ENCODE measurements at places on chromosomes 1 and 21.

DNA sequence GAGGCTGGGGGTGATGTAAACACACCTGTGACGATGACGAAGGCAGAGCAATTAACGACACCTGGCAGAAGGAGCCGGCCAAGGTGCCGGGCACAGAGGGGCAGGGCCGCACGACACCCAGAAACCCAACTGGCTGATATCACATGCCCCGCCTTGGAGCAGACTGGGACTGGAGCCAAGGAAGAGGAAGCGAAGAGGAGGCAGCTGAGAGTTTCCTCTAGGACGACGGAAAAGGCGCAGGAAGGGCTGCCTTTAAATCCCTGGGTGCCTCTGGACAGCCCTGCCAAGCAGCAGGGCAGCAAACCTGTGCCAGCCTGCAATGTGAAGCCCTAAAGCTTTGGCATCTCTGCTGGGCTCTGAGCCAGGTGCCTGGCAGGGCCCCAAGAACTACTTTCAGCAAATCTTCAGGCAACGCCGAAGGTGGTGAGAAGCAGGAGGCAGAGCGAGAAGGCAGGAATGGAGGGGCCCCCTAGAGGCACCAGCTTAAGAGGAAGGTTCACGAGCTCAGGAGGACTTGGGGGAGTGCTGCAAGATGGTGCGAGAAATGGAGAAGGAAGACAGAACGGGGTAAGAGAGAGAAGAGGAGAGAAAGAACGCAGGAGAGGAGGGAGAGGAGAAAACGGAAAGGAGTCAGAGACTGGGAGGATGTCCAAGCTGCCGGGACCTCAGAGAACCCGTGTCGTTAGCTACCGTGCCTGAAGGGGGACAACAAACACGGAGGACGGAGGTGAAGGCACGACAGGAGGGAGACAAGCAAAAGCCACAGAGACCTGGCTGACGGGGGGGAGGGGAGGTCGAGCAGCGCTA is 25.3 kb upstream of the PEF1 start:
- peak; percentile 87 for DNase-seq

GRCh38 chr1:207035877-207036551 is 3.5 kb upstream of the C1orf116 start:
- no peak for DNase-seq

GRCh38 chr1:159943908-159944622 is 1.3 kb downstream of the IGSF9 start:
- no peak for DNase-seq

- DNase-seq = no peak
These were observed 576.1 kb upstream of the RGS18 start for GRCh38 chr1:191582169-191582568.

GRCh38 chr1:81550753-81551152 is 250.0 kb upstream of the ADGRL2 start:
- DNase-seq = no peak

GRCh38 chr1:150613061-150613920 is 16.1 kb downstream of the ENSA start:
- no peak for DNase-seq

DNA sequence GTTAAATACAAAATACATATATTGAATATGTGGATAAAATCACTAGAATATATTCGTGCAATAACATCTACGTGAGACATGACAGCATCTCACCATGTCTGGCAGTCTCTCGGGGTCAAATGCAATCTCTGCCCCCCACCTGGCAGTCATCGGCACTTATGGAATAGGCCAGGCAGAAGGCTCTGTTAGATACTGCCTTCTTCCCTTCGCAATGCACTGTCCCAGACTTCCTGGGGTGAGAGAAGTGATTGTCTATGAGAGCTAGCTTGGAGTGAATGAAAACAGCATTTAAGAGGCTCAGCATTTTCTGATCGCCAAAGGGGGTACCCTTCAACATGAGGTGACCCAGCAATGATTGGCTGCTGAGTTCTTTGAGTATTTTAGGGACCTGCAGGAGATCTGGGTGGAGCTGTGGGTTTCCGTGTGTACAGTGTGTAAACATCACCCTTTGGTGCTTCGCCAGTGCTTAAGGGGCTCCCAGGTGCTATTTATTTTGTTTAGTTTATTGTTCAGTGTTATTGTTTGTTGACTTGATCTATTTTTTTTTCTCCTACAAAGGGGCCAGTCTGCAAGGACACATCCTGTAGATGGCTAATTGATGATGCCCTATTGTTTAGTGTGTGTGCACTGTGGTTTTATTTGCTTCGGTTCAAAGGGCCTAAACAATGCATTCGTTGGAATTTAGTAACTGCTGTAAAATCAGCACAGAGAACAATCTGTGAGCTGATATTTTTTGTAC is 10.2 kb downstream of the ERG start:
- DNase-seq = no peak

- no peak for DNase-seq
These were observed 33.0 kb downstream of the SETD4 start for GRCh38 chr21:36027347-36027746.

- DNase-seq = no peak
These were observed 51.9 kb downstream of the SPSB1 start for GRCh38 chr1:9344426-9345200.

GRCh38 chr1:156356875-156357534 is 12.0 kb upstream of the RHBG start:
- DNase-seq = peak; percentile 50

GRCh38 chr1:15465674-15466073 is 9.1 kb downstream of the CELA2A start:
- no peak for DNase-seq

- no peak for DNase-seq
These were observed 154.2 kb downstream of the EIF4G3 start for GRCh38 chr1:21022279-21023040.

DNA sequence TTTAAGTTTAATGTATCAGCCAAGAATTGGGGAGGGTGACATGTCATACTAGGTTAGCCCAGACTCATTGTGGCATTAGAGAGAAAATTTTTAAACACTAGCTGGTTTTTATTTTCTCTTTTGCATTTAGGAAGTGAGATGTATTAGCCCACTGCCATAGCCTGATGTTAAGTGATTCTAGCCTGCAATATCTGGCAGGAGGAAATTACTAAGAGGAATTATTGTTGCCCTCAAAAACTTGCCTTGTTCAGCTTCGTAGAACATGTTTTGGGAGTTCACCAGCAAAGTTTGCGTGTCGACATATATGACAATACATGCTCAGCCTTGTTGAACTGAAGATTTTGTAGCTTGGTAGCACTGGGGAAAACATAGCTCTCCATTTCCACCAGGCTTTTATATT is 12.5 kb downstream of the ADAM30 start:
- DNase-seq = no peak

DNA sequence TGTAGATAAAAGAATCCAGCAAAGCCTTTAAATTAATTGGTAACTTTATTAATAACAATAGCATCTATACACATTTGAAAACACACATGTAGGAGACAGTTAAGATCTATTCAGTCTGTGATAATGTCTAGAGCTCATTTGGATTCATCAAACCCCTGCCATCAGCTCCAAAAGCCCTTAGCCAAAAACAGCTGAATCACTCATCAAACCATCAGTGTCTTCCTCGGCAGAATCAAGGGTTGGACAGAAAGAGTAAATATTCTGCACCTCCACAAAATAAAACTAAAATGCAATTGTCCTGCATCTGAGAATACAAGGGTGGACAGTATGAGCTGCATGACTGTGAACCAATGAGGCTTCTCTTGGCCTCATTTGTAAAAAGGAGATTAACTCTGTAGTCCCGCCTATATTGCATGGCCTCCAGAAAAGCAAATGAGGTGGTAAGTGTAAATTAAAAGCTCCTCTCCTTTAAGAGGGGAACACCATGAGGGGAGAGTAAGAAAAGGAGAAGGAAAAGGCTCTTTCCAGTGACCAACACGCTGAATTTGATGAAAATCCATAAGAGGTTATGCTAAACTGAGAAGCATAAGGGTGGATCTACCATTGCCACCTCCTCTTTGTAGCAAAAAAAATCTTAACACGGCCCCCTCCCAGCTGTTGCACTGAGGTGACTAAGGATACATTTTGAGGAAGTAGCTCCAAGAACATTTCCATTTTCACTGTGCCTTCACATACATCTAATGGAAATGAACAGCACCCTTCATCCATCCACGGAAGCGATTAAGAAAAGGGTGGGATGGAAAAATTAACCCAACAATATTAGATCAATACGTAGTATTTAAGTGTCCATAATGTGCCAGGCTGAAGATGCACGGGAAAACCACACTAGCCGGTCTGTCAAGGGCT is 14.7 kb upstream of the BOLA1 start:
- DNase-seq = no peak

DNA sequence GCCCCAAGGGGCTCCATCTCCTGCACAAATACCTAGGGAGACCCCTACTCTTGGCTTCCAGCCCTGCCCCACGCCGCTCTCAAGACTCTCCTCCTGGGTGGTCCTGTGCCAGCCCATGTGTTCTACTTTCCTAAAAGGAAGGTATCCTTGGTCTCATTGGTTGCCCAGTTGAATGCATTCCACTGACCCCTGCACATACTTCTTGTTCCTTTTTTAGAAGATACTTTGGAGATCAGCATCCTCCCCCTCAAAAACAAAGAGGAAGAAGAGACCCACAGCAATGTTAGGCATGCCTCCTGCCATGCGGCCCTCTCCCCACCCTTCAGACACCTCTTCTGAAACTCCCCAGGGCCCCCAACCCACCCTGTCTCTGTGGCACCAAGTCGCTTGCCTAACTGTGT is 4.1 kb downstream of the SLAMF9 start:
- DNase-seq = no peak

- peak; percentile 94 for DNase-seq
These were observed 145.6 kb downstream of the HIVEP3 start for GRCh38 chr1:41773144-41773591.

DNA sequence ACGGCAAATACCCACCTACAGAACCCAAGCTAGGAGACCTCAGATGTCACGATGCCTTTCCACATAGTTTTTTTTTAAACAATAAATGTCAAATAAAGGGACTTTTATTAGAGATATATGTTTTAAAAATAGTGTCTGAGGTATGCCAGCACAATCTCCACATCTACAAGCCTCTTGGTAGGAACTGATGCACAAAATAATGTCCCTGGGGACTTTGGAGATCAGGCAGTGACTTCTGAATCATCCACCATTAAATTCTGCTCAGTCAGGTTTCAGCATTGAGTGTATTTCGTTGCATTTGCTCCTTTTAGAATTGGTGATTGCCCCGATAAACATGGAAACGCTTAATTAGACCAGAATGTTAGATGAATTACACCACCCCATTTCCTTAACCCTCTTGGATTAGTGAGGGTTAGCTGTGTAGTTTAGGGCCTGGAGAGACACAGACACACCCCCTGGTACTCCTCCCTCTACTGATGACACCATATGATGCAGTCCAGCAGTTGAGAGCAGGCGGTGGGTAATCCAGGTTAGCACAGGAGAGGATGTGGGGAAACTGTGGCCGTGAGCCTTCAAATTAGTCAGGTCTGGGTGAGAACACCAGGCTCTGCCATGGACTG is 33.6 kb downstream of the LGR6 start:
- DNase-seq = no peak

- DNase-seq = no peak
These were observed 3.5 kb upstream of the PIGV start for GRCh38 chr1:26784023-26784871.

DNA sequence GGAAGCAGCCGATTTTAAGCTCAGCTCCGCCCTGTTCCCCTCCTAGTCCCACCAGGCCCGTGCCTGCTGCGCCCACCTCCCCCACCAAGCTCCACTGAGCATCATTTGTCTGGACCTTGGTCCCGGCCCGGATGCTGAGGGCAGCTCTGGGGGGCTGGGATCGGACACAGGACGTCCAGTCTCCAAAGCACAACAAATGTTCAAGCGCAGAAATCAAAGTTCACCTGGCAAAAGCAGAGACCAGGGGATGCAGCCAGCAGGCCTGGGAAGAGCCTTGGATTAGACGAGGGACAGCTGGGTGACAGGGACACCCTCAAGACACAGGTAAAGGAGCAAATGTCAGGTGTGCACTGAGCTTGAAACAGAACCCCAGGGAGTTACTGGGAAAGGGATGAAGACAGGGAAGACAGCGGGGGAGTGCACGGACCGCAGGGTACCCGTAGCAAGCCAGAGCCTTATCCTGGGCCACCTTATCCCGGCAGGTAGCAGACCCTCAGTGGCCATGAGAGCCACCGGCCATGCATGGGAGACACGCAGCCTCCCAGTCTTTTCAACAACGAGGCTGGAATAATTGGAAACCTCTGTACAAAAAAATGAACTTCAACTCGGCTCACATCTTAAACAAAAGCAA is 22.2 kb upstream of the TMEM52 start:
- no peak for DNase-seq

GRCh38 chr1:230749150-230749549 is 2.0 kb downstream of the CAPN9 start:
- no peak for DNase-seq

All from breast epithelium (tissue), 4 donors.